ENCODE measurements at places on chromosomes 6 and 20.

- DNase-seq = no peak
Measured at GRCh38 chr20:48212806-48213509, 427.7 kb upstream of the SULF2 start.

DNA sequence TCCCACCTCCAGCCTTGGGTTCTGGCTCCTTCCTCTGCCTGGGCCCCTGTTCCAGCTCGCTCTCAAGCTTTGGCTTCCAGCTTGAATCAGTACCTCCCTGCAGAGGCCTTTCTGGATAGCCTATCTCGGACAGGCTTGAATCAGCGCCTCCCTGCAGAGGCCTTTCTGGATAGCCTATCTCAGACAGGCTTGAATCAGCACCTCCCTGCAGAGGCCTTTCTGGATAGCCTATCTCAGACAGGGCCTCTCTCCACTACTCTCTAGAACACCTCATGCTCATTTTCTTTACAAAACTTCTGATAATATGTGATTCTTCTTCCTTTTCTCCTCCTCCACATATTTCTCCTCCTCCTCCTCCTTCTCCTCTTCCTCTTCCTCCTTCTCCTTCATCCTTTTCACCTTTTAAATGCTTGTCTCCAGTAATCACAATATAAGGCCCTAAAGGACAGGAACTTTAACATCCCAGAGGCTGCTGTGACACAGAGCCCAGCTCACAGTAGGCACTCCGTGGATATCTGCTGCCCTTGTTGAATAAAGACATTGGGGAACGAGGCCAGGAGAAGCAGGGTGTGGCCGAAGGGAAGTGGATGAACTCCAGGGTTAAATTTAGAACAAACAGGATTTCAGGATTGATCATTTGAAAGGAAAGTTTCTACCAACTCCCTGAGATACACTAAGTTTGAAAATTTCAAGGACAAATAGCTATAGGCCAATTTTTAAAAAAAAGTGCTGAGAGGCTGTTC is 9.3 kb upstream of the RPS6KA2 start:
- no peak for DNase-seq

DNA sequence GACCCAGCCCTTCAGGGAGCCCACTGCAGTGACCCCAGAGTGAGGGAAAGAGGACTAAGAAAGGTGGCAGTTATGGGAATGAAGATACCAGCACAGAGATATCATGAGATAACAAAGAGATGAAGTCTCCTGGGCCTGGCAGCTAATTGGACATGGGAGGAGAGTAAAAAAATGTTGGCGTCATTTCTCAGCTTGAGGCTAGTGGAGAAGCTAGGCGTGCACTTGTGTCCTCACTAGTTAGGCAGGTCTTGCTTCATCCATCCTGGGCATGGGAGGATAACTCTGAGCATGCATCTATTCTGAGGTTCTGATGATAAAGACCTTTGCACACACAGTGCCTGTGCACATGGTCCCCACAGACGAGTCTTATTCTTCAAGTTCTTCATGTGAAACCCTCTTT is 4.1 kb upstream of the GFOD1 start:
- DNase-seq = no peak

GRCh38 chr6:43949551-43949991 is 177.7 kb downstream of the MRPL14 start:
- no peak for DNase-seq

DNA sequence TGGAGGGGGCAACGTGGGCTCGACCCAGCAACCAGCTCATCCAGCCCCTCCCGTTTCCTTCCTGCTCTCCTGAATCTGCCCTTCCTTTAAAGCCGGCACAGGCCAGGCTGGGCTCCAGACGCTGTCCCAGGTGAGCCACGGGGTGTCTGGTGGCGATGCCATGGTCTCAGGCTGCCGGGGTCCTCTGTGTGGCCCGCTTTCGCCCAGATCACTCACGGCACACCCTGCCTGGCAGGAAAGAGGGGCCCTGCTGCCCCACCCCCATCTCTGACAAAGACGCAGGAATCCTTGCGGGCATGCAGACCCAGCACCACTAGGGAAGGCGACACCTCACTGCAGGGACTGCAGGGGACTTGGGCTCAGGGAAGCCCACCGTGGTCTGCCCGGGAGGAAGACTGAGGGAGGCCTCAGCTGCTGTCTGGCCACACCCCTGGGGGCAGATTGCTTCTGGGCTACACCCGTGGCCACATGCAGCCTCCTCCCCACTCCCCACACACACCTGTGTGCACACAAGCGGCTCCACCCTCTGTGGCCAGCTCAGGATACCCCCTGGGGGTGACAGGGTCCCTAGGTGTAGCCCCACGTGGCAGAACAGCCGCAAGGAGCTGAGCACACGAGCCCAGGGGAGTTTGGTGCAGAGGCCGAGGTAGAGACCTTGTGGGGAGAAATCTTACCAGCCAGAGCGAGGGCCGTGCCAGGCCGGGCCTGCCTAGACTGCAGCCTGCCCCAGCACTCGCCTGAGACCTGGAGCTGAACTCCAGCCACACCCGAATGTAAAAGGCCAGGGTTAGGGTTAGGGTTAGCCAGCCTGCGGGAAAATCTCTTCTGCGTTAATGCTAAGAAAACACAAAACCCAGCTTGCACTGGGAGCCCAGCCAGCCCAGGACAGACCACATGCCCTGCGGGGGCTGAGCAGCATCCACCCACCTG is 104.6 kb downstream of the DLL1 start:
- DNase-seq = no peak

GRCh38 chr6:132199343-132199742 is 201.9 kb downstream of the MOXD1 start:
- DNase-seq = no peak

DNA sequence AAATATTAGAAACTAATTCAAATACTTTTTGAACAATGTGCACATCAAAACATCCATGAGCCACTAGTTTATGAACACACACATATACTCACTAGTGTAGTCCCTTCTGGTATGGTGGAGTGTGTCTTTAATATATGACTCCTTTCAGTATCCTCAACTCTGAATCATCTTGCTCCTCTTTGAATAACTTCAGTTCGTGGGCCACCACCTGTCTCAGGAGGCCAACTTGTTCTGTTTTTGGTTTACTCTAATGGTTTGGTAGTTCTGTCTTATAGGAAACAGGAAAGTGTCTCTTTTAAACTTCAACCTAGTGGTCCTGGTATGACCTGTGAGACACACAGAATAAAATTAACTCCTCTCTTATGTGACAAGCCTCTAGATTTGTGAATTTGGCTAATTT is 55.6 kb downstream of the ZNF292 start:
- DNase-seq = peak; percentile 6

DNA sequence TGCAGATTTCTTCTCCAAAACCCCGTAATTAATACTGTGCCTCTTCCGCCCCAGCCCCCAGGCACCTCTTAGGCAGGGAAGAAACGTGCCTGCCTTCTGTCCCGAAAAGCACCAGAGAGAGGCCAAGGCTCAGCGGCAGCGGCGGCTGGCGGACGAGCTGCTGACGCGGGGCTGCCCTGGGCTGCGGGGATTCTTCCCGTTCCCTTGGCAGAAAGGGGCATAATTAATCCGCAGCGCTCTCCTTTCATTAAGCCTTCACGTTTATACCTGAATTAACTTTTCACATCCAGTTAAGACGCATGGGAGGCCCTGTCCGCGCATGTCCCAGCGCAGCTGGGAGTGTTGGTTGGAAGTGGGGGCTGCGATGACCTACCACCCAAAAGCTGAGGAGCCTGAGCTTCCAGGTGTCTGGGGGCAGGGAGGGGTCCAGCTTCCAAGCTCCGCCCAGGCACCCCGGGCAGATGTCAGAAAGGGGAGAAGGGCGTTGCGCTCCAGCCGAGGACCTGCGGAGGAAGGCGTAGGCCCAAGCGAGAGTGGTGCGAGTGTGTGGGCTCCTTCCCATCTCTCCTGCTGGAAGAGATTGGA is 167.4 kb upstream of the LRFN2 start:
- no peak for DNase-seq
